GM03348 (cell line): ENCODE measurements at places on chromosomes 6 and 20.

DNA sequence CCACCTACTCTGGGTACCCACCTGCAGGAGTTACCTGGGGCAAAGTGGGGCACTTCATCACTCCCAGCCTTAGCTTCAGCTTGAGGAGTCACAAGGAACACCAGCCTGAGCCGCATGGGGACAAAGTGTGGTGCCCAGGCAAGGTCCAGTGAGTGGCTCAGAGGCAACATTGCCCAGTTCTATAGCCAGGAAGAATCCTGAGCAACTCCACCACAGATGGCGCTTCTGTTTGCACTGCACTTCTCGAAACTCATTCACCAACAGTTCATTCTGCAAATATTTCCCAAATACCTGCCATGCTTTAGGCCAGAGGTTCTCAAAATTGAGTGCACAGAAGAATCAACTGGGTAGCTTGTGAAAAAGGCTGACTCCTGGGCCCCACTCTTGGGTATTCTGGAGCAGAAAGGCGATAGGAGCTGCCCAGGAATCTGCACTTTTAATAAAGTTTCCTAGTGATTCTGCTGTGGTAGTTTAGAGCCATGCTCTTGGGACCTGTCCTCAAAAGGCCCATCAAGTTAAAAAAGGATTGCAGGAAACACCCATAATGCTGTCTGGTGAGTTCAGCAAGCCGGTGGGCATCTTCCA is 83.1 kb downstream of the VEGFA start:
- no peak for DNase-seq

DNA sequence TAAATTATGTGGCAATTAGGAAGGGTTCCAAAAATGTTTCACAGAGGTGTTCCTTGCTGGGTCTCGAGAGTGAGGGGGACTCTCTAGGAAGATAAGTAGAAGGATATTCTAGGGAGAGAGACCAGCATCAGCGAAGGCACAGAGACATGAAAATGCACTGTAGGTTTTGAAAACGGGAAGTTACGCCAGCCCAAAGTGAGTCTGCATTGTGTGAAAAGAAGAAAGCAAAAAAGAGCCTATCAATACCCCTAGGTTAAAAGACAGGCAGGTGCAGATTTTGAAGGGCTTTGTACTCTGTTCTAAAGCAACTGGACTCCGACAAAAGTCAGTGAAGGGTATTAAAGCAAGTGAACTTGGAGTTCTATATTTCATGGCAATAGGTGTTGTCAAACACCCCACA is 25.7 kb upstream of the MRAP2 start:
- DNase-seq: no peak

DNA sequence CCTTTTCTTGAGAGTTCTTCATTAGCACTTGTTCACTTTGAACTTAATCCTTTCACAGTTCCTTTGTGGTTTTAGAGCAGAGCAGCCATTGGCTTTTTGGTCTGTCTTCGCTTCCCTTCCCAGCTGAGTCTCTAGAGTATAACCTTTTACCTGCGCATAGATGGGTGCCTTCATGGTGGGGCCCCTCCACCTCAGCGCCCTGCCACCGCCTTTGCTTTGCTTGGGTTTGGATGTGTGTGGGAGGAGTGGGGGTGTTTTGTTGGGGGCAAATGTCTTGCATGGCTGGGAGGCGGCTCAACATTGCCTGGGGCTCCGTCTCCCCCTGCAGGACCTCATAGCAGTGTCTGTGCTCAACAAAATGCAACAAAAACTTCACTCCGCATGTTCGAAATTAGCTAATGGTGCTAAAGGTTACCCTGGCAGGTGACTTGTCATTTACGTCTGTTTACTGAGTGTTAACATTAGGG is 11.9 kb downstream of the PYGB start:
- DNase-seq: no peak

- no peak for DNase-seq
Observed at GRCh38 chr20:57470212-57470522, 54.8 kb downstream of the CTCFL start.

DNA sequence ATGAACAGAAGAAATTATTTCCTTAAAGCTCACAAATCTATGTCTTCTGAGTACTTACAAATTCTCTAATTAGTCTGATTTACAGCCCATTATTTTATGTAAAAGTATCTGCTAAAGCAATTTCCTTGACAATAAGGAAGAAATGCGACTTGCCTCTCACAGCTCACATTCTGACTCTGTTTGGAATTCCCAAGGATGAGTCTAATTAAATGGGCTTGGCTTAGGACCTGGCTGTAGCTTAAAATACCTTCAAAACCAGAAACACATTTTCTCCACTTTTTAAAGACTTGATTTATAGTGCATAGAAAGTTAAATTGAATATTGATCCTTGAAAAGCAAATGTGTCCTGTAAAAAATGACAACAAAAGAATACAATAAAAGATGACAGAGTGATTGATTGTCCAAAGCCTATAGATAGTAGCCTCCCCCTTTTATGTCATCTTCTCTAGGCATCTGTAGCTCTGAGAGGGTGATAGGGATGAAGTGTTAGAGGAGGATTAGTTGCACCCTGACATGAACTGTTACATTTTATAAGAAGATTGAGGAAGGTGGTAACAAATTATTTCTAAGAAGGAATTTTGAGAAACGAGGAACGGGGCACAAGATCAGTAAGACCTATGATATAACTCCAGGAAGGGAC is 118.9 kb downstream of the MACROD2 start:
- DNase-seq: no peak

DNA sequence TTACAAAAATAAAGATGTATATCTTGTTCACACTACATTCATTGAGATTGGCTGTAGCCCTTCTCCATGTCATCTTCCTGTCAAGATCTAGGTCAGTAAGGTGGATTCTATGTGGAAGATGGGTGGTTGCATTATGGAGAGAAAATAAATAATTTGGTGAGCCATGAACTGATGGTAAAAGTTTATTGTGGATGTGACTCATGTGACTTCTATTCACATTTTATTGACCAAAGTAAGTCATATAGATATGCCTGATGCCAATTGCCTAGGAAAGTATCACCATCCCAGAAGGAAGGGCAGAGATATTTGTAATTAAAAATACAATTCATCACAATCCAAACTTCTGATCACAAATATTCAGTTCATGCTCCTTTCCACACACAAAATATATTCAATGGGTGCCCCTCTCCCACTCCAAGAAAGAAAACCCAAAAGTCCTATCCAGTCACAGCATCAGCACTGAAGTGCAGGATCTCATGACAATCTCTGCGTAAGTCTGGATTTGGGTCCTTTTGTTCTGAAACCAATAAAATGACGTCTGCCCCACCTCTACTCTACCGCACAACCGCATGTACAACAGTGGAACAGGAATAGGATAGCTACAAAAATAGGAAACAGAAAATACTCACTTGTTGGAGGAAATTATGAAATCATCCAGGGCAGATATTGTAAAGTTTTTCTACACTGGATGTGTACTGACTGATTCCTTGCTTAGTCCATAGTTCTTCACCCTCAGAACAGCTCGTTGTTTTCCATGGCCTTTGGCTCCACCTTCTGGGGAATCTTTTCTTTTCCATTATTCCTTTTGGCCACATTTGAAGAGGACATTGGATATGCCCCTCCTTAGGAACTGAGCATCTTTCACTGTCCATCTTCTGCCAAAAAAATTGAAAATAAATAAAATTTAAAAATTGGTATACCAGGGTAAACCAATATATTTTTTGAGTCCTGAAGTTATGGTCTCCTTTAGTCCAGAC is 16.1 kb upstream of the SLC17A3 start:
- DNase-seq: peak; percentile 58

DNA sequence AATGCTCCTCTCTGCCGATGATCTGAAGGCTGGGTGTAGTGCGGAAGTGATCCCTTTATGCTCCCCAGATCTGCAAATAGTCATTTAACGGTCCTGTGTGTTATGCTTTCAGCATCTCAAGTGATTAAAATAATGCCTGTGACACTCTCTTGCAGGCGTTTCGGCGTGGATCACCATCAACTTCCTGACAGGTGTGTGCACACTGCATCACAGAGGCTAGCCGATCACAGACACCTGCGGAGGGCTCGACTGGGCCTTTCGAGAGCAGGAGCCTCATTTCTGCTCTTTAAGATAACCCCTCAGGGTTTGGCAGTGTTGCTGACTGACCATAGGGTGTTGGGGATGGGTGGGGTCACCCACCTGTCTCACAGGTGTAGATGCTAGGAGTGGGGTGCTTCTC is 20.0 kb downstream of the ENTPD6 start:
- no peak for DNase-seq

- DNase-seq: no peak
Observed at GRCh38 chr6:28809947-28810658, 113.7 kb downstream of the TRIM27 start.
